8988T (cell line): ENCODE measurements at places on chromosomes 1 and 21.

GRCh38 chr1:241518476-241519307 is 863 bp downstream of the FH start:
- no peak for DNase-seq

GRCh38 chr1:32773764-32774463 is 43.2 kb downstream of the YARS1 start:
- DNase-seq = no peak

- no peak for DNase-seq
These were observed 7.1 kb downstream of the FOXO6 start for GRCh38 chr1:41368366-41368765.

- no peak for DNase-seq
These were observed 435.1 kb downstream of the KIF26B start for GRCh38 chr1:245589906-245590305.

GRCh38 chr1:95382000-95382786 is 148.2 kb downstream of the RWDD3 start:
- no peak for DNase-seq

GRCh38 chr1:3731583-3732433 is 20.4 kb upstream of the CCDC27 start:
- no peak for DNase-seq

GRCh38 chr1:32557812-32558211 is 18.6 kb downstream of the ZBTB8A start:
- DNase-seq = no peak

GRCh38 chr21:42063571-42064521 is 7.3 kb upstream of the UMODL1 start:
- DNase-seq = no peak

- DNase-seq = no peak
These were observed 4.5 kb upstream of the SDE2 start for GRCh38 chr1:226003502-226004170.

DNA sequence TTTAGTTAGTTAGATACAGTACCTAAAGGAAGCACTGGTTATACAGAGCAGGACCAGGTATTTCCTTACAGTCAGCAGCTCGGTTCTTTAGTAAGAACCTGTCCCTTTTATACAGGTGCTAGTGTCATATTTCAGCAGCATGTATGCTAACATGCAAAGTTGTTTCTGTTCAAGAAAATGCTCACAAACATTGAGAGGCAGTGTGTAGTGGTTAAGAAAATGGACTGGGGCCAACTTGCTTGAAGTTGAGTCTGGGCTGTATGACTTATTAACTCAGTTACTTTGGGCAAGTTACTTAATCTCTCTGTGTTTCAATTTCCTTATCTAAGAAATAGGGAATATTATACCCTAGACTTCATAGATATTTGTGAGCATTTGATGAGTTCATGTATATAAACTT is 31.1 kb downstream of the AK4 start:
- no peak for DNase-seq

DNA sequence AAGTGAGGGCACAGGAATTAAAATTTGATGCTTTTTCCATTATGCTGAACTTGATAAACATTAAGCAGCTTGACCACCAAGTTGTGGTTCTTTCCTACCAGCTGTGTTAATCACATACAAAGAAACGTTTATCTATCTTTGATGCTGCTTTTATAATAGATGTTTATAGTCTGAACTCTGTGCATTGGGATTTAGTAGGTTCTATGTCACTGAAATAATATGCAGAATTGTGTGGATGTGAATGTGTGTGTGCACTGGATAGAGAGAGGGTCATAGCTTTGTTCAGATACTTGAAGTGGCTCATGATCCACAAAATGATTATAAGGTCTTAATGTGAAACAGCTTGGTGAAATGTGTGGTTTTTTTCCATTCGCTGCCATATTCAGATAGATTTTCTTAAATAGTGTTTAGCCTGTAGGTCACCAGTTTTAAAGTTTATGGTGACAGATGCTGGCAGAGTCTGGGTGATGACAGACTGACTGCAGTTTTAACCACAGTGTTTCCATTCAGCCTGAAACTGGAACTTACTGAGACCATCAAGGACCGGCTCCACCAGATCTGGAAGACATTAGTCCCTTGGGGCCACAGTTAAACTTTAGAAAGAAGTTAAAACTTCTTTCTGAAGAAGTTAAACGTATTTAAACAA is 10.2 kb downstream of the DDI2 start:
- no peak for DNase-seq

DNA sequence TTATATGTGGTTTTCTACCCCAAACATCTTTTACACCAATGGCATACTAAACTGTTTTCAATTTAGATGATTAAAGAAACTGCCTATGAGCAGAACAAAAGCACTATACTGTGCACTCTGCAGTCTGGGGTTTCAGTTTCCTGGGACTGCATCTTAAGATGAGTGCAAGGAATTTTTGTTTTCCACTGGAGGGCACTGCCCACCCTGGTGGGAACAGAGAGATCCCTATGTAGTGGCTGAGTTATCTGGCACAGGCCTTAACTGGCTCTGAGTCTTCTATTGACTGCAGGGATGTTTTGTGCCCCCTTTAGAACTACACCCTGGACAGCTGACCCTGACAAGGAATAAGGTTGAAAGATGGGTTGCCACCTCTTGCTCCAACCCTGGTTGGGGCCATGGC is 12.0 kb downstream of the PROK1 start:
- DNase-seq = no peak

DNA sequence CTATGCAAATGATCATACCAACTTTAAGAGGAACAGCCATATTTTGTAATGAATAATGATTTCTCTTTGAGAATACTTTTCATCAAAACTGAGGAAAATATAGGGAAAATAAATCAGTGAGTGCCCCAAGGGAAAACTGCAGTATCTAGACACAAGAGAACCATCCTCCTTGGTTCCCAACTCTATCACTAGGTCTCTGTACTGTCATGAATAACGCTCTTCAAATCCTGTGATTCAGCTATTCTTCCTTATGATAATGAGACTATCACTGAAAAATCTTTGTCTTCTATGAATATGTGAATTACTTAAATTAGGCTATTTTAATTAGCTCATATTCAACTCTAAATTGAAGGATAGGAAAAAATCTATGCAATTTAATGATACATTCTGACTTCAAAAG is 2.3 kb downstream of the OR2L5 start:
- no peak for DNase-seq

DNA sequence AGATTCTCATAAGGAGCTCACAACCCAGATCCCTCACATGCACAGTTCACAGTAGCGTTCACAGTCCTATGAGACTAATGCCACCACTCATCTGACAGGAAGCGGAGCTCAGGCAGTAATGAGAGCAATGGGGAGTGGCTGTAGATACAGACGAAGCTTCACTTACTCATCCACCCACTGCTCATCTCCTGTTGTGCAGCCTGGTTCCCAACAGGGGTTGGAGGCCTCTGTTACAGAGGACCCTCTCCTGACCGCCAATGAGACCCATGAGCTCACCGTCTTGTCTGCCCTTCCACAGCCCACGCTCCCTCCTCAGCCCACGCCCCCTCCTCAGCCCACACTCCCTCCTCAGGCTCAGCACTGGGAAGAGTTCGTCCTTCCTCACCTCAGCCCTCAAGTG is 39.6 kb downstream of the RSPH1 start:
- DNase-seq = no peak

GRCh38 chr1:19036041-19036812 is 79.8 kb upstream of the IFFO2 start:
- no peak for DNase-seq

- DNase-seq = no peak
These were observed 60.6 kb upstream of the SEC16B start for GRCh38 chr1:178030467-178030866.

- no peak for DNase-seq
These were observed 52.3 kb upstream of the TBX15 start for GRCh38 chr1:119040489-119040888.

- no peak for DNase-seq
These were observed 1.1 kb upstream of the RAP1GAP start for GRCh38 chr1:21670059-21670881.

- no peak for DNase-seq
These were observed 318.1 kb downstream of the KCNH1 start for GRCh38 chr1:210815641-210816550.

GRCh38 chr1:21816602-21817302 is 4.7 kb downstream of the LDLRAD2 start:
- peak; percentile 51 for DNase-seq

DNA sequence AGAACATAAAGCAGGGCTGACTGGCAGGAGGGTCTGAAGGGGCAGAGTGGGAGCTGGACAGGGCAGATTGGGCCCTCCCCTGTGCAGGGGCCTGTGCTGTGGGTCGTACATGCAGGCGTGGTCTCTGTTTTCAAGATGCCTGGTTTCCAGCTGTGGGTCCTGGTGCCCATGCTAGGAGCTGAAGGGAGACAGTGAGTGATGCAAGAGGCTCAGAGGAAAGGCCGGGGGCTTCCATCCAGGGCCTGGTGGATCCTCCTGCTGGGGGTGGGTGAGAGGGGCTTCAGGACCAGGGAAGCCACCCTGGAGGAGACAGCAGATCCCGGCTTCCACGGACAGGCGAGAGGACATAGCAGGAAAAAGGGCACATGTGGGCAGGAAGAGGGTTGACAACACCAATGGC is 349.0 kb upstream of the VAMP3 start:
- DNase-seq = no peak

GRCh38 chr1:46188295-46189030 is 9.8 kb downstream of the POMGNT1 start:
- DNase-seq = no peak

DNA sequence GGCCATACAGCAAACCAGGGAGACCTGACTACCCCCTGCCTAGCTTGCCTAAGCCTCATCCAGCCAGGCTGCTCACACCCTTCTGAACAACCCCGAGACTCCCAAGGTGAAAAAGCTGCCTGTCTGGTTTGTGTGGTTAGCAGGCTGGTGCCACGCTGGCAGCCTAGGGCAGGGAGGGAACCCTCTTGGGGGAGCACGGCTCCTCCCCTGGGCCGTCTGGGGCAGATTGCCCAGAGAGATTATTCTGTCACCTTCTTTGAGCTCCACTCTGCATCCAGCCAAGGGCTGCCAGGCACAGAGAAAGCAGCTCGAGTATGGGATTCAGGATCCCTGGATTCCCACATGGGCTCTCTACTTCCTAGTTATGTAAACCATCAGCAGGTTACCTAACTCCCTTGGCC is 27.5 kb upstream of the TCEA3 start:
- no peak for DNase-seq

DNA sequence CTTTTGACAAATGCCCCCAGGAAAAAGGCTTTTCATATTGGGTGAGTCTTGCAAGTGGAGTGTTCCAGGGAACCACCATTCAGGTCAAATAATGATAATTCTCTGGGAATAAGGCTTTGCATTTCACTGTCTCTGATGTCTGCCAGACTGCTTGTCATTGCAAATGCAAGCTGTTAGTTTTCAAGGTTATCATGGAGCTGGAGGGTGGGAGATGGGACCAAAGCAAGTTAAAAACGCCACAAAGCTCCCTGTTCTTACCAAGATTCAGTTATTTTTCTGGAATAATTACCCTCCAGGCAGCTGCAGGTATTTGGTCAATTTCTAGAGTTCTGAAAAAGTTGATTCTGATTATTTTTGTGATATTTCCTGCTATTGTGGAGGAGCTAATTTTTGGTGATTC is 210.1 kb downstream of the GPR52 start:
- DNase-seq = no peak

- no peak for DNase-seq
These were observed 258.0 kb downstream of the KCNJ6 start for GRCh38 chr21:37658121-37658816.
